ENCODE measurements at places on chromosomes 16 and 17. TPM values are rescaled to one million over a fixed set of nuclear protein-coding genes. Genes with fewer than 3 reads are reported as not detected.

DNA sequence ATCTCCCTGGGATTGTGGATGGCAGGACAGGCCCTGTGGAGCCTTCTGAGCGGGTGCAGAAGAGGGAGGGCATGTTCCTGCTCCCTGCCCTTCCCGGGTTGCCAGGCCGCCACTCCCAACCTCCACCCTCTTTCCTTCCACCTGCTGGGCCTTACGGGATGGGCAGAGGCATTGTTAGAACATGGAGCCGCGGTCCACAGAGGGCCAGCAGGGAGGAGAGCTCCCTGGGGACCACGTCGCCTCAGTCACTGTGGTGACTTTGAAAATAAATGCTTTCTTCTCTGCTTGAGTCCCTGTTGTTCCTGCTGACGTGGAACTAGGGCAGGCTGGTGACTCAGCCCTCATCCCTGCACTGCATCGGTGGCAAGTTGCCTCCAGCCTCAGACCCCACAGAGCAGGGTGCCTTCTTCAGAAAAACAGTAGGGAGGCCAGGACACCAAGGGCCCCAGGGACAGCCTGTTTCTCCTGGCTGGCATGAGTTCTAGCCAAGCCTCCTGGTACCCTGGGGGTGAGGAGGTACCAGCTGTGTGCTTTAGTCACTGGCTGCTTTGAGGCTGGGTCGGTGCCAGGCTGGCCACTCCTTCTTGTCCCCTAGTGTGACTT, 224.9 kb downstream of the SEC14L1 start:
- H3K4me1 ChIP-seq = peaks cover 9% of the 10 kb centered on the region
- H3K27me3 ChIP-seq = no peaks in the 10 kb centered on the region
- DNase-seq = peak; percentile 33
- no peaks in the 10 kb centered on the region for H3K36me3 ChIP-seq
- no peak overlapping the region for H3K27ac ChIP-seq

DNA sequence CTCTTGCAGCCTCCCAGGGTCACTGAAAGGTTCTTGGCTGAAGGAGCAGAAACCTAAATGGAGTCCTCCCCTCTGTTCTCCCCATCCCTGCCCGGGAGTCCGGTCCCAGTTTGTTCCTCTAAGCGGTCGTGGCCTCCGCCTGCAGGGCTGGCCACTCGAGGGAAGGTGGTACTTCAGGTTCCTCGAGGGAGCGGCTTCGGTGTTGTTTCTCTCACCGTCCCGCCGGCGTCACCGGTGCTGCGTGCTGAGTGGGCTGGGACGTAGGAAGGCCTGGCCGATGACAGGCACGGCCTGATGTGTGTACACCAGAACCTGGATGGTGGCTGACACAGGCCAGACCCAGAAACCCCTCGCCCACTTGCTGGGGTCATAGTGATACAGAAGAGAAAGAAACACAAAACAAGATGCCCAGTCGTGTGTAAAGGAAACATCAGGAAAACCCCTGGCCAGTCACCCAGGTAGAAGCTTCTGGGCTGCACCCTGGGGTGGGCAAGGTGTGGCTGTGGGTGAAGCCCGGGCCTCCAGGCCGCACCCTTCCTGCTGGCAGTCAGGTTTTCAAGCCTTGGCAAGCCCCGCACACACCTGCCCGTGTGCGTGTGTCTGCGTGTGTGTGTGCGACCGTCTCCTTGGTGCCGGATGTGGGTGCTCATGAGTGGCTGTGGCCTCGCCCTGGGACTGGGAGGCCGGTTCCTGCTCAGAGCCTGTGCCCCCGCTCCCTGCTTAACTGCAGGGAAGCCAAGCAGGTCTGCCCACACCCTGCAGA, 52.0 kb downstream of the BAIAP2 start:
- H3K27ac ChIP-seq = no peak overlapping the region
- no peak for DNase-seq
- H3K4me3 ChIP-seq = no peak overlapping the region
- no peaks in the 10 kb centered on the region for H3K36me3 ChIP-seq
- no peaks in the 10 kb centered on the region for H3K27me3 ChIP-seq

GRCh38 chr17:39643271-39643670, 6.3 kb downstream of the STARD3 start:
- peaks cover 11% of the 10 kb centered on the region for H3K4me1 ChIP-seq
- DNase-seq = peak; percentile 28
- no peak overlapping the region for H3K27ac ChIP-seq

DNA sequence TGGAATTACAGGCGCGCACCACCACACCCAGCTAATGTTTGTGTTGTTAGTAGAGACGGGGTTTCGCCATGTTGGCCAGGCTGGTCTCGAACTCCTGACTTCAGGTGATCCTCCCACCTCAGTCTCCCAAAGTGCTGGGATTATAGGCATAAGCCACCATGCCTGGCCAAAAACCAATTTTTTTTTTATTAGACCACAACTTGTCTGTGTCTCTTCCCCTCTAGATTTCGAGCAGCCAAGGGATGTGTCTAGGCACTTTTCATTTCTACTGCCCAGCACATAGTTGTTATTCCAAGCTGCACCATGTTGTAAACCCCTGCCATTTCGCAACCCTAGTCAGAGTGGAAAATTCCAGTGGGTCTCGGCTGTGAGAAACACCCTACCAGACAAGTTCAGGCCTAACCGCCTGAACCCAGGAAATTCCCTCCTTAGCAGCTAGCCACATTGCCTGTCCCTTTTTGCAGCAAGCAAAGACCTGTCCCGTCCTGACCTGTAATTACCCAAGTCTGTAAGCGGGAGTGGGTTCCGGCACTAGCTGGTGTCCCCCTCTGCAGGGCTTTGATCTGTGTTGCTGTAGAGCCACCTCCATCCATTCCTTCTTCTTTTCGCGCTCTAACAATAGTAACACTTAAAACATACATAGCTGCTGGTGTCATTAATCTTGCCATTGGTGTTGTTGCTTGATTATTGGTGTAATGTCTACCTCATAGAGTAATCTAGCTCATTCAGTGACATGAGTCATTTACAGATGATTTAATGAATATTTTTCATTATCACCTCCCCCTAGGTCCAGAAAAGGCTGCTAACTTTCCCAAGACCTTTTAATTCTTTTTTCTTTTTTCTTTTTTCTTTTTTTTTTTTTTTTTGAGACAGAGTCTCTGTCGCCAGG, 77.3 kb upstream of the ATF7IP2 start:
- H3K4me3 ChIP-seq = no peak overlapping the region
- no peaks in the 10 kb centered on the region for H3K27me3 ChIP-seq
- H3K4me1 ChIP-seq = no peaks in the 10 kb centered on the region

DNA sequence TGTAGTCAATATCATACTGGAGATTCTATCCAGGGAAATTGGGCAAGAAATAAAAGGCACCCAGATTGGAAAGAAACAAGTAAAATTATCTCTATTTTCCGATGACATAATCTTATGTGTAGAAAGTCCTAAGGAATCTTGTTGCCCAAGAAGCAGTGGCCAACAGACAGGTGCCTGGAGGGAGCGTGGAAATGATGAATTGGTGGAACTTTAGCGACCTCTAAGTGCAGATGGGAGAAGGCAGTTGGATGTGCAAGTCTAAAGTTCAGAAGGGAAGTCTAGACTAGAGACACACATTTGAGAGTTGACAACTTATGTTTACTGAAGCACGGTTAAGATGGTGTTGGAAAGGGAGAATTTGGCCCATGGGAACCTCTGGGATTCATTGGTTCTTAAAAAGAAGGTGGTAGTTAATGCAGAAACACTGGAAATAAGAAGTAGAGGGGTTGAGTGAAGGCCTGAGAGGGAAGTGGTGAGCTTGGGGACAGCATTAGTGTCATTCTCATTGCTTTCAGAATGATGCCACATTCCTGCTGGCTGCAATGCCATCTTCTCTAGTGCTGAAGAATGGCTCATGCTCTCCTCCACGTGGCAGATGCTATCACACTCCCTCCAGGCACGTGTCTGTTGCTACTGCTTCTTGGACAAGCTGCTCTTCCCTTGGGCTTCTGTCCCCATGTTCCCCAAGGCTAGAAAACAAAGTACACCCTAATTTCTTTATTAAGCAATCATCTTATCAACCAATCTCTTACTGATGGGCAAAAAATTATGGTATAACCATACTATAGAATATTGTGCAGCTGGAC, 24.0 kb downstream of the TAT start:
- no peaks in the 10 kb centered on the region for H3K36me3 ChIP-seq
- no peak overlapping the region for H3K27ac ChIP-seq
- peaks cover 3% of the 10 kb centered on the region for H3K27me3 ChIP-seq
- no peak for DNase-seq
- no peaks in the 10 kb centered on the region for H3K4me1 ChIP-seq
- H3K4me3 ChIP-seq = no peak overlapping the region

- no peak overlapping the region for H3K4me3 ChIP-seq
- H3K27me3 ChIP-seq = peaks cover 9% of the 10 kb centered on the region
- H3K4me1 ChIP-seq = no peaks in the 10 kb centered on the region
- DNase-seq = no peak
- no peak overlapping the region for H3K27ac ChIP-seq
Measured at GRCh38 chr17:60156746-60157145, 7.0 kb downstream of the CA4 start.

GRCh38 chr16:89261691-89262563, 44.4 kb downstream of the ZNF778 start:
- peaks cover 15% of the 10 kb centered on the region for H3K36me3 ChIP-seq
- H3K27me3 ChIP-seq = no peaks in the 10 kb centered on the region
- no peak for DNase-seq
- H3K4me3 ChIP-seq = no peak overlapping the region
- H3K4me1 ChIP-seq = peaks cover 2% of the 10 kb centered on the region

DNA sequence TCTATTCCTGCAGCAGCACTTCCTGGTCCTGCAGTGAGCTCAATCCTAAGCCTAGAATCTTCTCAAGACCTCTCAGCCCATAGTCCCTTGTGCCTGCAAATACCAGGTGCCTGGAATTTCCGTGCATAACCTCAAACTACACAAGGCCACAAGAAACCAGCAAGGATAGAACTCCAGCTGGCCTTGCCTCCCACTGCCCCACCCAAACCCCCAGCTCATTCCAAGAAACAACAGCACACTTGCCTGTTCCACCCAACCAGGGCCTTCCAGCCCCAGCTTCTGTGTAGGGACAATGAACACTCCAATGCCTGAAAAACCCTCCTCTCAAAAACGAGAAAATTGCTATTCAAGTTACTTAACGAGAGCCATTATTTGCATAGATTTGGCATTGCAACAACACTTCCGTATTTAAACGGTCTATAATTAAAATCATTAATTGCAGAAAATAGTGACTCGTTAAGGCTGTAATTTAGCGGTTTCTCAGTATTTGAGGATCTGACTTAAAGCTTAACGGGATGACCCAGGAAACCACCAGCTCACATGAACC, 147.0 kb downstream of the C16orf78 start:
- no peak overlapping the region for H3K27ac ChIP-seq
- no peaks in the 10 kb centered on the region for H3K4me1 ChIP-seq
- no peaks in the 10 kb centered on the region for H3K27me3 ChIP-seq
- no peaks in the 10 kb centered on the region for H3K36me3 ChIP-seq
- no peak overlapping the region for H3K4me3 ChIP-seq

GRCh38 chr16:4137438-4137837, 21.2 kb upstream of the ADCY9 start:
- DNase-seq = no peak
- H3K27ac ChIP-seq = no peak overlapping the region
- no peaks in the 10 kb centered on the region for H3K4me1 ChIP-seq
- no peaks in the 10 kb centered on the region for H3K27me3 ChIP-seq
- no peaks in the 10 kb centered on the region for H3K36me3 ChIP-seq

- DNase-seq = peak; percentile 78
- peak overlapping the region; percentile 10 for H3K27ac ChIP-seq
- H3K27me3 ChIP-seq = no peaks in the 10 kb centered on the region
- peaks cover 19% of the 10 kb centered on the region for H3K4me1 ChIP-seq
- no peak overlapping the region for H3K4me3 ChIP-seq
Measured at GRCh38 chr17:41547921-41548843, 20.1 kb upstream of the KRT19 start.

GRCh38 chr16:80746231-80746630, 58.2 kb downstream of the CDYL2 start:
- DNase-seq = no peak
- H3K4me1 ChIP-seq = peaks cover 4% of the 10 kb centered on the region
- H3K36me3 ChIP-seq = no peaks in the 10 kb centered on the region
- H3K27me3 ChIP-seq = no peaks in the 10 kb centered on the region
- no peak overlapping the region for H3K27ac ChIP-seq

The CBX2 gene
- 20.0 TPM for total RNA-seq

The IRX6 gene
- not detected for total RNA-seq

The CHST5 gene
- not detected for total RNA-seq

The PIK3R5 gene
- not detected for total RNA-seq

The FAM117A gene
- total RNA-seq = 10.4 TPM
